ENCODE measurements at places on chromosomes 7 and 10. TPM values are rescaled to one million over a fixed set of nuclear protein-coding genes. Genes with fewer than 3 reads are reported as not detected.

The ZCWPW1 gene
- 10.8 TPM for total RNA-seq

The GRM8 gene
- not detected for total RNA-seq

The TES gene
- 77.9 TPM for total RNA-seq

The GRID2IP gene
- 0.93 TPM for total RNA-seq

The CALML5 gene
- total RNA-seq, result not detected

The C10orf62 gene
- not detected for total RNA-seq

The MYL10 gene
- total RNA-seq, result not detected

The RADIL gene
- total RNA-seq, result not detected

The PANK1 gene
- 1.9 TPM for total RNA-seq

The BLNK gene
- 238 TPM for total RNA-seq

The RNF133 gene
- not detected for total RNA-seq

The DLX5 gene
- not detected for total RNA-seq

The SPDYE11 gene
- total RNA-seq, result not detected

The LLCFC1 gene
- total RNA-seq, result not detected

The ARHGAP22 gene
- total RNA-seq, result 0.82 TPM

The BLVRA gene
- total RNA-seq, result 8.5 TPM

The CYP3A4 gene
- total RNA-seq, result not detected

The RNF32 gene
- 2.9 TPM for total RNA-seq

The PPA1 gene
- 107 TPM for total RNA-seq

The GALNT17 gene
- total RNA-seq, result not detected

The PPP1R3C gene
- not detected for total RNA-seq

The FRMPD2 gene
- not detected for total RNA-seq

The SLIT1 gene
- 0.24 TPM for total RNA-seq

The PTEN gene
- 172 TPM for total RNA-seq

The HTR5A gene
- not detected for total RNA-seq

The SNX10 gene
- 32.3 TPM for total RNA-seq

The COX15 gene
- 44.5 TPM for total RNA-seq

The NODAL gene
- total RNA-seq, result not detected

The NOS3 gene
- total RNA-seq, result 0.22 TPM

The OPN1SW gene
- not detected for total RNA-seq

The SYCE1 gene
- total RNA-seq, result not detected

The FAM25A gene
- not detected for total RNA-seq

The NXPH1 gene
- not detected for total RNA-seq
